Articular chondrocyte of knee joint (primary cell): ENCODE measurements at places on chromosomes 2 and 18. TPM values are rescaled to one million over a fixed set of nuclear protein-coding genes. Genes with fewer than 3 reads are reported as not detected.

DSG1 gene
- not detected in 2 replicates for total RNA-seq

TMX3 gene
- total RNA-seq, result 104 and 118 TPM in 2 replicates

TRABD2A gene
- total RNA-seq, result 0.26 and 0.65 TPM in 2 replicates

RAB17 gene
- 0.11 and 0.52 TPM in 2 replicates for total RNA-seq

STARD6 gene
- total RNA-seq, result 1.2 TPM in 1 of 2 replicates, not detected in the other

CXCR1 gene
- not detected in 2 replicates for total RNA-seq

DLX1 gene
- not detected in 2 replicates for total RNA-seq

RBKS gene
- total RNA-seq, result 5.4 and 6.3 TPM in 2 replicates

NDUFS1 gene
- total RNA-seq, result 99.8 and 113 TPM in 2 replicates

CYTIP gene
- total RNA-seq, result 0.39 and 0.76 TPM in 2 replicates

FBXO11 gene
- total RNA-seq, result 50.9 and 53.8 TPM in 2 replicates

ZAP70 gene
- total RNA-seq, result not detected in 2 replicates

OXER1 gene
- total RNA-seq, result 0.13 and 0.65 TPM in 2 replicates

RAD51AP2 gene
- total RNA-seq, result under 0.01 TPM in 1 of 2 replicates, not detected in the other

COL4A3 gene
- not detected in 2 replicates for total RNA-seq

CAPN14 gene
- total RNA-seq, result 0.11 and 0.13 TPM in 2 replicates

CD28 gene
- total RNA-seq, result under 0.01 TPM in 2 replicates

SP110 gene
- 22.2 and 26.1 TPM in 2 replicates for total RNA-seq

RSAD2 gene
- total RNA-seq, result 1.0 and 2.8 TPM in 2 replicates

HRH4 gene
- 0.11 and 0.13 TPM in 2 replicates for total RNA-seq

SERPINB10 gene
- not detected in 2 replicates for total RNA-seq

IKZF2 gene
- total RNA-seq, result 6.8 and 10.6 TPM in 2 replicates

NLRC4 gene
- total RNA-seq, result not detected in 2 replicates

COPS8 gene
- total RNA-seq, result 107 and 124 TPM in 2 replicates

LONRF2 gene
- total RNA-seq, result 0.39 and 0.86 TPM in 2 replicates

SERPINB12 gene
- not detected in 2 replicates for total RNA-seq

TEX44 gene
- not detected in 2 replicates for total RNA-seq

ABCB11 gene
- not detected in 2 replicates for total RNA-seq
